Dermis lymphatic vessel endothelial cell (primary cell): ENCODE measurements at places on chromosomes 3 and 15. TPM values are rescaled to one million over a fixed set of nuclear protein-coding genes. Genes with fewer than 3 reads are reported as not detected.

Gene DMXL2
- 10.1 and 12.6 TPM in 2 replicates for total RNA-seq

Gene PAK6
- total RNA-seq = not detected in 2 replicates

Gene OGG1
- 11.9 and 14.4 TPM in 2 replicates for total RNA-seq

Gene XXYLT1
- 19.7 and 25.6 TPM in 2 replicates for total RNA-seq

Gene ZNF620
- 6.7 and 7.6 TPM in 2 replicates for total RNA-seq

Gene INSYN1
- 0.43 and 0.60 TPM in 2 replicates for total RNA-seq

Gene CELF6
- total RNA-seq = 0.11 and 0.17 TPM in 2 replicates

Gene RFTN1
- total RNA-seq = 17.2 and 25.2 TPM in 2 replicates

Gene CCR9
- not detected in 2 replicates for total RNA-seq

Gene TNFSF10
- 92.7 and 101 TPM in 2 replicates for total RNA-seq

Gene NSMCE3
- total RNA-seq = 5.5 and 5.8 TPM in 2 replicates

Gene ETFA
- 148 and 161 TPM in 2 replicates for total RNA-seq

Gene SCAANT1
- not detected in 2 replicates for total RNA-seq

Gene FOXL2NB
- under 0.01 TPM in 1 of 2 replicates, not detected in the other for total RNA-seq

Gene FANCD2OS
- not detected in 2 replicates for total RNA-seq

Gene CLDN1
- total RNA-seq = under 0.01 and 0.22 TPM in 2 replicates

Gene RGMA
- total RNA-seq = under 0.01 TPM in 1 of 2 replicates, not detected in the other

Gene ZNF662
- total RNA-seq = 0.33 and 2.1 TPM in 2 replicates

Gene HTR3E
- total RNA-seq = not detected in 2 replicates

Gene SLC28A1
- not detected in 2 replicates for total RNA-seq

Gene KNG1
- not detected in 2 replicates for total RNA-seq

Gene ERICH6
- total RNA-seq = under 0.01 and 0.09 TPM in 2 replicates

Gene POLQ
- 1.2 and 1.9 TPM in 2 replicates for total RNA-seq

Gene MUSTN1
- 0.11 TPM in 1 of 2 replicates, not detected in the other for total RNA-seq

Gene SECISBP2L
- 22.8 and 37.6 TPM in 2 replicates for total RNA-seq

Gene OR5K2
- not detected in 2 replicates for total RNA-seq

Gene FBN1
- total RNA-seq = 129 and 130 TPM in 2 replicates

Gene ANKRD34C
- not detected in 2 replicates for total RNA-seq

Gene GOLGA6L10
- 0.22 and 0.60 TPM in 2 replicates for total RNA-seq

Gene GATM
- 0.43 and 0.52 TPM in 2 replicates for total RNA-seq

Gene RSL24D1
- 67.9 and 98.2 TPM in 2 replicates for total RNA-seq

Gene GPR62
- under 0.01 TPM in 2 replicates for total RNA-seq

Gene KIF7
- total RNA-seq = 0.65 and 1.2 TPM in 2 replicates

Gene MESP2
- total RNA-seq = not detected in 2 replicates

Gene NEO1
- total RNA-seq = 1.0 and 67.6 TPM in 2 replicates

Gene TRIM42
- not detected in 2 replicates for total RNA-seq

Gene SPINT1
- 0.33 and 0.34 TPM in 2 replicates for total RNA-seq

Gene ZNF385D
- 0.76 and 0.86 TPM in 2 replicates for total RNA-seq

Gene UCN2
- total RNA-seq = 0.09 and 0.11 TPM in 2 replicates

Gene ITPR1
- 27.9 and 29.4 TPM in 2 replicates for total RNA-seq
